Activated naive CD8-positive, alpha-beta T cell treated with anti-CD3 and anti-CD28 coated beads for 36 hours (primary cell): ENCODE measurements at places on chromosomes 4 and X. TPM values are rescaled to one million over a fixed set of nuclear protein-coding genes. Genes with fewer than 3 reads are reported as not detected.

DNA sequence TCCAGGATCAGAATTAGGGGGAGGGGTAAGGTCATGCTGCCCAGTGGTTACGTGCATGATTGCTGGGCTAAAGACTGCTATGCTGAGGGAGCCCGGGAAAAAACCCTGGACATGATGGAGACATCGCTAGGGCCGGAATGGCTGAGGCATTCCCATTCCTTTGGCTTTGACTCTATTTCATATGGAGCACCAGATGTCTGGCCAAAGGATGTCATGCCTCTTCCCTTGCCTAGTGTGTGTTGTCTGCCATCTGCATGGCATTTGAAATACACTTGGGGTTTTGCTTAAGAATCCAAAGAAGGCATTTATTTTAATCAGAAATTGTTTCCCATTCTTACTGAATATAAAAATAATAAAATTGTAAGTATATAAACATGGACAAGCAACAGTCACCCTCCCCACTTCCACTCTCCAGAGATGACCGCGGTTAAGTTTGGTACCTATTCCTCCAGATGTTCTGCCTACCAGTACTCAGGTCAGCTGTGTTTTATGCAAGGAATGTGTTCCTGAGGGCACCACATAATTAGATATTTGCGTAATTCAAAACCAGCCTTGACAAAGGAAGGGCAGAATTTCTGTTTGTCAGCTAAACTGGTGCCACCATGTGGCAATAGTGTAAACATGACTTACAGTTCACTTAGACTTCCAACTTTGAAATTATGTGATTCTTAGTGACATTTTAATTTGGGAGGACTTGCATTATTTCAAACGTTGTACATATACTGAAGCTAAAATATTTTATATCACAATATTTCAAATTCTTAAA, 105.9 kb downstream of the CT47B1 start:
- DNase-seq: no peak

GRCh38 chrX:11465648-11466411, 172.6 kb downstream of the AMELX start:
- no peak for DNase-seq

DNA sequence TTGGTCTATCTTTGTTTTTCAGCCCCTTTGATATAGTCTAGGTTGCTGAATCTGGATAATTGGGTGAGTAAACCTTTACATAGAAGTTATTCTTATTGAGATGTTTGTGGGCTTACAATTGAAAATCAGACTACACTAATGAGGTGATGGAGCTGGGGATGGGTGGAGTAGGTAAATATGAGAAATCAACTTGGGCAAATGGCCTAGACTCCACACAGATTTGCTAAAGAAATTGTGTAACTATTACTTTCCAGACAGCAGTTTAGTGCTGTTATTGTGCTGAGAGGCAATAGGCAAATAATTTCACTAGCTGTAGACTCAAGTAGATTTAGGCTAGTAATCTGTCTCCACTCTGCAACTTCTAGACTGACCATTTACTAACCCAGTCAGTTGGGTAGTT, 8.2 kb downstream of the DIAPH2 start:
- DNase-seq: no peak

The SPANXC gene
- total RNA-seq: not detected

The VSIG1 gene
- 1.0 TPM for total RNA-seq

- peak; percentile 51 for DNase-seq
These were observed 442 bp upstream of the MCUB start for GRCh38 chr4:109559625-109559982.

DNA sequence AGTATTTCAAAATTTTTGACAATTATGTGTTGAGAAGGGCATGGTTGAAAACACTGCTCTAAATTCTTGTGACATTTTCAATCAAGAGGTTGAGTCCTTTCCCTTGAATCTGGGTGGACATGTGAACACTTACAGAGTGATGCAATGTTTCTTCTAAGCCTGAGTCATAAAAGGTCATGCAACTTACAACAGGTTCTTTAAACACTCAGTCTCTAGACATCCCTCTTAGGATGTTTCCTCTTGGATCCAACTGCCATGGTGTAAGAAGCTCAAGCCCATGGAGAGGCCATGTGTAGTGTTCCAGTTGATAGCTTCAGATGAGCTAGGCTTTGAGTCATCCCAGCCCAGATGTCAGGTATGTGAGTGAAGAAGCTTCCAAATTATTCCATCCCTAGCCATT, 232.2 kb upstream of the MAOA start:
- DNase-seq: no peak
